Psoas muscle (tissue), 8 donors: ENCODE measurements at places on chromosomes 12 and 14. TPM values are rescaled to one million over a fixed set of nuclear protein-coding genes. Genes with fewer than 3 reads are reported as not detected.

The KLRB1 gene
- 0.13 TPM for polyA plus RNA-seq

The CMKLR1 gene
- polyA plus RNA-seq, result 0.98 TPM

The PSME1 gene
- 73.0 TPM for polyA plus RNA-seq

The SCN8A gene
- polyA plus RNA-seq, result 0.03 TPM

The DCAF4 gene
- polyA plus RNA-seq, result 11.1 TPM

DNA sequence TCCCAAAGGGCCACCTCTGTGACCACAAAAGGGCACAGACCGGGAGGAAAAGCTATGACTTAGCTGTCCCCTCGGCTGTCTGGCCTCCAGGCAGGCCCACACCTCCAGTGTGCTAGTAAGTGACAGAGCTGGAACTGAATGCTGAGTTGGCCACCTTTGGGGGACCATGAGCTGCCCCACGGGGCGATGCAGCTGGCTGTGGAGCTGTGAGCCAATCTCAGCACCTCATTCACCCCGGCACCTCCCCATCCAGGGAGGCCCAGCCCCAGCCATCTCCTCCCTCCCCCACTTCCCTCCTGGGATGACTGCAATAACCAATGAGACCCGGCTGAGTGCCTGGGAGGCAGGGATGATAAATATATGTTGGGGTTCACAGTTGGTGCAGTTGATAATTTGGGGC, 12.2 kb upstream of the TESC start:
- no peak overlapping the region for H3K27ac ChIP-seq
- DNase-seq, result no peak
- H3K36me3 ChIP-seq, result no peaks in the 10 kb centered on the region
- H3K27me3 ChIP-seq, result no peaks in the 10 kb centered on the region
- H3K4me3 ChIP-seq, result no peak overlapping the region

- no peak overlapping the region for H3K4me3 ChIP-seq
- H3K27ac ChIP-seq, result peak overlapping the region; percentile 54
- H3K4me1 ChIP-seq, result peaks cover 59% of the 10 kb centered on the region
- DNase-seq, result no peak
Measured at GRCh38 chr12:50932787-50933280, 19.5 kb upstream of the HIGD1C start.

- no peaks in the 10 kb centered on the region for H3K27me3 ChIP-seq
- H3K27ac ChIP-seq, result no peak overlapping the region
- no peaks in the 10 kb centered on the region for H3K36me3 ChIP-seq
Measured at GRCh38 chr12:91974541-91975085, 171.0 kb downstream of the BTG1 start.

DNA sequence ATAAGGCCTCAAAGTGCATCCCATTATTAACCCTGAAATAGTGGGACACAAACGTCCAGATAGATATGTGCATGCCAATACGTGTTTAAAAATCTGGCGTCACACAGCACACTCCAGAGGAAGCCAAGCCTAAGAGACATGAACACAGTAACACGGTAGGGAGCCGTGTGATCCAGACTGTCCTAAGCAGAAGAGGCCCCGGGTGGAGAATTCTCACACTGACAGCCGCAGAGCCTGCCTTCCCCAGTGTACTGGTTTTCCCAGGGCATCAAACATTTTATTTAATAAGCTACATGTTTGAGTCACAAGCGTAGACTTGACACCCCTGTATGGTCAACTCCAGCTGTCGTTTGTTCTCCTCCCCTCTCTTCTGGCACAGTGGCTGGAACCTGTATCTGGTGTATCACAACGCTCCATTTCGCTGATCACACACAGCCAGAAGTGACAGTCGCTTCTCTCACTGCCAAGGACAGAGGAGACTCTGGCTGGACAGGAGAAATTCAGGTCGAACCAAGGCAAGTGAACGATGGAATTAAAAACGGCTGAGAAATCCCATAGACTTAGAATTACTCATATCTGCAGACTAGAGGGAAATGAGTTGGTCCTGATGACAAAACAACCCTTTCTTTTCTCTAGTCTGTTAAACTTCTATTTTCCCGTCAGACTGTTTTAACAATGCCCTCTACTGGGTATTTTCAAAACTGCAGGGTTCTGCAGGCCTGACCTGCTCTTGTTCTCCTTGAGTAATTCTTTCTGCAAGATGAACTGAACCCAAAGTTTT, 359.9 kb downstream of the RGS6 start:
- peak overlapping the region; percentile 30 for H3K4me3 ChIP-seq
- H3K36me3 ChIP-seq, result no peaks in the 10 kb centered on the region
- DNase-seq, result no peak
- H3K27me3 ChIP-seq, result no peaks in the 10 kb centered on the region

DNA sequence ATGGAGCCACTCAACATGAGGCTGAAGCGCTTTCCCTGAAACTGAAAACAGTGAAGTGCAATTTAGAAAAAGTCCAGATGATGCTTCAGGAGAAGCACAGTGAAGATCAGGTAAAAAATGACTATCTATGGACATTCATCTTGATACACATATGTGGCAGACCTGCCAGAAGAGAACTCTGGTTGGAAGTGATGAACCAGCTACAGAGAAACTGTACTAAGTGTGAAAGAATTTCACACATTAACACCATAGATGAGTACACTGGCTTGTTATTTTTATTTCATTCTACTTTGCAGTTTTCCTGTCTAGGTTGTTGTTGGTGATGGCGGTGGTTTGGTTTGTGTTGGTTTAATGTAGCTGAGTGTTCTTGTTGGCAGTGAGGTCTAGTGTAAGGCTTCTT, 174.7 kb downstream of the ESR2 start:
- peaks cover 44% of the 10 kb centered on the region for H3K4me1 ChIP-seq
- H3K4me3 ChIP-seq, result no peak overlapping the region
- peak overlapping the region; percentile 95 for H3K27ac ChIP-seq
- DNase-seq, result no peak

GRCh38 chr14:89206389-89207031, 210.5 kb downstream of the FOXN3 start:
- H3K4me1 ChIP-seq, result peaks cover 15% of the 10 kb centered on the region
- peak; percentile 38 for DNase-seq
- H3K4me3 ChIP-seq, result peak overlapping the region; percentile 33
- H3K27ac ChIP-seq, result no peak overlapping the region
- no peaks in the 10 kb centered on the region for H3K36me3 ChIP-seq

GRCh38 chr12:93766796-93767523, 89.8 kb downstream of the CRADD start:
- peaks cover 30% of the 10 kb centered on the region for H3K4me1 ChIP-seq
- no peak overlapping the region for H3K4me3 ChIP-seq
- DNase-seq, result no peak
